ENCODE measurements at places on chromosomes 1 and 21.

- no peak for DNase-seq
These were observed 12.9 kb downstream of the CERS2 start for GRCh38 chr1:150961756-150962155.

GRCh38 chr1:25239681-25240541, 7.3 kb downstream of the RSRP1 start:
- DNase-seq: peak; percentile 57

- DNase-seq: no peak
These were observed 332.5 kb downstream of the SETD4 start for GRCh38 chr21:35727830-35728229.

- DNase-seq: no peak
These were observed 95.4 kb upstream of the ERRFI1 start for GRCh38 chr1:8121261-8122159.

GRCh38 chr1:50968158-50968820, 1.8 kb upstream of the CDKN2C start:
- no peak for DNase-seq

GRCh38 chr1:92990828-92991227, 29.6 kb upstream of the DIPK1A start:
- DNase-seq: no peak

- DNase-seq: no peak
These were observed 61.7 kb upstream of the MRPS6 start for GRCh38 chr21:34011660-34012059.

- DNase-seq: no peak
These were observed 261.4 kb upstream of the USP24 start for GRCh38 chr1:55476445-55477015.

DNA sequence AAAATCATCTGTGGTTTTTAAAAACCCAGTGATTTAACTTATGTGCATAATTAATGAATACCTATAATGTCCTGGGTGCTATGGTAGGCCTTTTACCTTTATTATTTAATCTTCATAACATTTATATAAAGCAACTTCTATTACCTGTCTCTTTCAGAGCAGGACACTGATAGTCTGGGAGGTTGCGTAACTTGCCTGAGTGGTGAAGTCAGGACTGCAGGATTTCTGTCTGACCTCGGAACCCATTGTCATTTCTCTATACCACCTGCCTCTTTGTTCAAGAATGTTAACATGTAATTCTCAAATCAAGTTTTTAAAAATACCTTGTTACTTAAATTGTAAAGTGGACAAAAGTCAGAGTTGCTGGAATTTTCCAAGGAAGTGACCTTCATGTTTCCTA, 41.0 kb upstream of the BACH1 start:
- no peak for DNase-seq

DNA sequence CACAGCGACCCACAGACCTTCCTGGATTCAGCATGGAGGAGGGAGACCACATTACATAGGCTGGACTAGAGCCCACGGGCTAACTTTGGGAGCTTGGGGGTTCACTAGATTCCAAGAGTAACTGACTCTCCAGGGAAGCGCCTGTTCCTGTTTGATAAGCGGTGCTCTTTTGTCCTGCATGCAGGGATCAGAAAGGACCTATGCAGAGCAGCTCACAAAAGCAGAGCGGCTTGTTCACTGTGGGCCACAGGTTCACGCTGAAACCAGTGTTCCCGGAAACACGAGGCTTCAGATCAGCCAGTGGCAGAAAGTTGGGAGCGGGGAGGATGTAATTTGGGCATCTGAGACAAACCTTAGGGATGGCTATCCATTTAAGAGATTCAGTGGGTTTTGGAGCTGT, 403.9 kb downstream of the PCP4 start:
- no peak for DNase-seq

DNA sequence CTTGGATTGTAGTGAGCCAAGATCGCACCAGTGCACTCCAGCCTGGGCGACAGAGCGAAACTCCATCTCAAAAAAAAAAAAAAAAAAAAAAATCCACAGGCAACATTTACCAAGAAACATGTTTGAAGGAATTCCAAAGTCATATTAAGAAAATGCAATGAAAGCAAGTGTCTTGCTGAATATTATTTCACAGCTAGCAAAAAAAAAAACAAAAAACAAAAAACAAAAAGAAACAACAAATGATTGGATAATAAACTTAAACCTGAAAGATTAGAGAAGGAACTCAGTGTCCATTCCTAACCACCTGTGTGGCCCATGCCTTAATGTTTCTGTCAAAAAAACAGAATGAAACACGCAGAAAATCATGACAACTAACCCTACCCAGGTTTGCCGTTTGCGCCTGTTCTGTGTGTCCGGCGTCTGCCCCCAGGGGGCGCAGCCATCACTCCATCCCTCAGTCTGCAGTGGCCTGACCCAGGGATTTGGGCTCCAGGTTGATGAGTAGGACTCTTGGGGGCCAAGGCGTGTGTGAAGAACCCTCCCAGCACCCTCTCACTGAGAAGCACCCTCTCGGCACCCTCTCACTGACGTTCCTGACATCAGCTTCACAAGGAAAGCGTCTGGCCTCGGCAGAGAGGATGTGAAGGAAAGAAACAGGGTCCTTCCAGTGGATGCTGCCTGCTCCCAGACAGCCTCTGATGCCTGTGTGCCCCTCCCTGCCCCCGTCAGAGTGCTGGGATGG, 19.2 kb upstream of the PTTG1IP start:
- DNase-seq: no peak

DNA sequence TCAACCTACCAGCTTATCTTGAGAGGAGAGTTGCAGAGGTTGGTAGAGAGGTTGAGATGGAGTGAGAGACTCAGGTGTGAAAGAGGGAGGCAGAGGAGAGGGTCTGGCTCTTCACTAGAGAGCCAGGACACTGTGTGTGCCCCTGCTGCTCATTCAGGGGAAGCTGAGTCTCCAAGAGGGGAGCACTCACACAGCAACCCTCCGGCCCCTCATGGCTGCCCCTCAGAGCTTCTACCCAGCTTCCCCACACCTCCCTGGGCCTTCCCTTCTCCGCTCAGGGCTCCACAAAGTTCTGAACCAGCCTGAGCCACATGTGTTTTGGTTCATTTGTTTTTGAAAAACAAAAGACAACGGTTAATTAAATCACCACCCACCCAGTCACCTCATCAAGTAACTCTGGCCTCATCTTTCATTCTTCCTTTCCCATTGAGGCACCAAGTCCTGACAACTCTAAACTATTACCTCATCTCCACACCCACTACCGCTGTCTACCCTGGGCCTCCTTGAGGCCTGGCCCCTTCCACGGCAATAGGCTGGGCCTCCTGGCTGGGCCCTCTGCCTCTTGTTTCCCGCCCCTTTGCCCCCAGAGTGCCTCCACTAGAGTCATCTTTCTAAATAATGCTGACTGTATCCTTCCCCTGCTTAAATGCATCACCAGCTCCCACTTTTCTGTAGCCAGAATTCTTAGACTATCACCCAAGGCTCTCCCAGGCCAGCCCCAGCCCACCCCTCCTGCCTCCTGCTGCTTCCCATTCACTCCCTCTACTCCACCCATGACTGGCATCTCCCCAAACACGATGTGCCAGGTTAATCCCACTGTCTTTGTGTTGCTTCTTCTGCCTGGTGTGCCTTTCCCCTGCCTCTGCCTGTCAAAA, 33.0 kb downstream of the TNNT2 start:
- DNase-seq: no peak

- DNase-seq: no peak
These were observed 60.2 kb downstream of the MDM4 start for GRCh38 chr1:204576422-204576821.

- no peak for DNase-seq
These were observed 561.3 kb downstream of the NCAM2 start for GRCh38 chr21:21559285-21560045.

Measured in GM04503 (cell line).